Activated gamma-delta T cell (primary cell): ENCODE measurements at places on chromosomes 3 and 15.

DNA sequence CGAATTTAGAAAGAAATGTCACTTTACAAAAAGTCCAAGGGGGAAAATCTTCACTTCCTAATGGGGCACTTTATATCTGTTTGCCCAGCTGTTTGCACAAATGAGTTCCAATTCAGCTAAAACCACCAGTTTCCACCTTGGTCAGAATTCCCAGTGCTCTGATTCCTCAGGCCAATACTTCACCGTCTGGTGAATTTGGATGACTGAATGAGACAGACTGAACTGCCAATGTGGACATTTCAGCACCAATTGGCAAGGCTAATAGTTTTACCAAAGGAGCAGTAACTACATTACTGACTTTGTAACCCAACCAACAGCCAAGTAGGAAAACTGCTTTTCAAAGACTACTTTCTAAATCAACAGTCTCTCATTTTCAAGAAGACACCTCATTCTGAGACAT, 51.8 kb downstream of the ABI3BP start:
- DNase-seq, result no peak

DNA sequence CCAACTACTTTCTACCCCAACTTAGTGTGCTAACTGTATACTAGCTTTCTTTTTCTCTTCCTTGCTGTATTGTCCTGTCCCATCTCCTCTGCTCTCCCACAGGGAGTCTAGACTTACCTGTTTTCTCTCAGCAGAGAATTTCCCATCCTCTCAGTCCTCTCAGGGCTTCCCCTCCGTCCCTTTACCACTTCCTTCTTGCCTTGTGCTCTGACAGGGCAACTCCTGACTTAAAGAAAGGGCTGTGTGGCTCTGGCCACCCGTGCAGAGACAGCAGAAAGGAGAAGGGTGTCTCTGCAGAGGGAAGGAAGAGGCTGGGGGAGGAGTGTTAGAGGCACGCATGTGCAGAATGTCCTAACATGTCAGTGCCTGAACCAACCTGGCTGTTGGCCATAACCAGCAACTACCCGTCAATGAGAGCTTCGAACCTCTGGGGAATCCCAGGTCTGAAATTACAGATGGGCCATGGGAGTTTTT, at the start of gene GCSAM:
Gene GCSAM, minus strand, starts transcription at position 274 of the 474 bp plus-strand sequence. Its CDS starts 128 bp downstream, at position 146.
- DNase-seq, result no peak

- no peak for DNase-seq
Observed at GRCh38 chr15:69035918-69036258, 21.4 kb downstream of the NOX5 start.

GRCh38 chr3:32397941-32398340, 6.3 kb downstream of the CMTM7 start:
- DNase-seq, result no peak

DNA sequence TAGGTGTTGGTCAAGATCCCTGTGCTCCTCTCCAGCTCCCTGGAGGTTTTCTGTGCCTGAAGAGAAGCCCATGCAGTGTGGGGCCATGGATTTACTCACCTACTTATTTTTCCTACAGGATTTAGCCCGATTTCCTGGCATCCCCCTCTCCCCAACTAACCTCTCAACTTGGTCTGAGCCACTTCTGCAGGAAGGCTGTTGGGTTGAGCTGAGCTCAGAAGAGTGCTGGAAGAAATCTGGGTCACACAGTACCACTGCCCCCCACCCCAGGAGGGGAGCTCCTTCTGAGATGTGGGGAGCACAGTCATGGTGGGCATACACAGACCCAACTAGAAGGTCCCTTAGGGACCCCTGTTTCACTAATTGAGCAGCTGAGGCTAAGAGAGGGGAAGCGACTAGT, 34.4 kb upstream of the SLCO2A1 start:
- no peak for DNase-seq

DNA sequence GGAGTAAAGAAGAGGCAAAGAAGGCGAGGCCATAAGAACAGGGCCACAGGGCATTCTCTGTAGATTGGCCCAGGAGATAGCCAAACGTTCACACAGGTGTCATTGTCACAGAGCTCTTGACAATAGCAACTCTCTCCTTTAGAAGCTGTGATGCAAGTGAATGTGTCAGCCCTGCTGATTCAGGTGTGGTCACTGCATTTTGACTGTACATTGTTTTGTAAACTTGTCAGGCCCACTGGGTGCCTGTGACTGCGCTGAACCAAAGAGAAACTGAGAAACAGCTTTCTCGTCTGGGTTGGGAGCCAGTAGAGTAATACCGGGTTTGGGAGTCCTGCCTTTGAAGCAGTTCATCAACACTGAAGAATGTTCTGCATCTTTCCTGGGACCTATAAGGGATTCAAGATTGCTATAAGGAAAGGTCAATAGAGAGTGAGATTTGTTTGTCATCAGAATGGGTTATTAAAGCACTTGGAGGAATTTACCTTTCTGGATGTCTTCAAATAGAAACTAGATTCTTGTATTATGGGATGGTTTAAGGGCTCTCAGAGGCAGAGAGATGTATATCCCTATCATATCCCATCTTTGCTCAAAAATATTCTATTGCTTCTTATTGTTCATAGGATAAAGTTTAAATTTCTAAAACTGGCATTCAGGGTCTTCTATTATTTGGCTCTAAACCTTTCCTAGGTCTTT, 45.4 kb downstream of the TMEM45A start:
- no peak for DNase-seq

GRCh38 chr3:65685621-65686235, 353.0 kb downstream of the MAGI1 start:
- DNase-seq, result no peak
